Renal pelvis (tissue), 12 donors: ENCODE measurements at places on chromosomes 4 and X. TPM values are rescaled to one million over a fixed set of nuclear protein-coding genes. Genes with fewer than 3 reads are reported as not detected.
A peak's percentile ranks its signal among the peaks of the same experiment; 100 is the strongest.

- no peak for DNase-seq
These were observed 2315.7 kb upstream of the TENM3 start for GRCh38 chr4:179927473-179927872.

The VCX3A gene
- polyA plus RNA-seq, result not detected

DNA sequence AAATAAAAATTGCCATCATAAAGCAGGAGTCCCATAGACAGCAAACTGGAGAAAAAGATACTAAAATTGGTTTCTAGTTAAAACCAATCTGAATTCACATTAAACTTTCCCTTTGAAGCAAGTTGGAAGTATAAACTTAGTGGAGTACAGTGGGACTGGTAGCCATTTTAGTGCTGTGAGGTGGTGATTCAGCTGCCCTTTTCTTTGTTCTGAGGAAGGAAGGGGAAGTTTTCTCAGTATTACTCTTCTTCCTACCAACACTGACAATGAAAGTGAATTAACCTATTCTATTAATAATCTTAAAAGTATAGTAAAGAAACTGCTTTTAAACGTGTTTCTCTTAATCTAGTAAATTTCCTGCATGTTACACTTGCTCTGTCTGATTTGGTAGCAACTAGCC is 36.7 kb downstream of the SLC9A6 start:
- DNase-seq, result no peak

The DNAAF6 gene
- polyA plus RNA-seq, result 0.10 TPM

- no peak for DNase-seq
These were observed 33.0 kb downstream of the CCNG2 start for GRCh38 chr4:77190053-77190452.

- DNase-seq, result no peak
These were observed 2.3 kb downstream of the AMMECR1 start for GRCh38 chrX:110315551-110315950.

- DNase-seq, result peak; percentile 26
These were observed 394.4 kb upstream of the ADGRL3 start for GRCh38 chr4:60805500-60806313.
